ENCODE measurements at places on chromosomes 3 and 15.

DNA sequence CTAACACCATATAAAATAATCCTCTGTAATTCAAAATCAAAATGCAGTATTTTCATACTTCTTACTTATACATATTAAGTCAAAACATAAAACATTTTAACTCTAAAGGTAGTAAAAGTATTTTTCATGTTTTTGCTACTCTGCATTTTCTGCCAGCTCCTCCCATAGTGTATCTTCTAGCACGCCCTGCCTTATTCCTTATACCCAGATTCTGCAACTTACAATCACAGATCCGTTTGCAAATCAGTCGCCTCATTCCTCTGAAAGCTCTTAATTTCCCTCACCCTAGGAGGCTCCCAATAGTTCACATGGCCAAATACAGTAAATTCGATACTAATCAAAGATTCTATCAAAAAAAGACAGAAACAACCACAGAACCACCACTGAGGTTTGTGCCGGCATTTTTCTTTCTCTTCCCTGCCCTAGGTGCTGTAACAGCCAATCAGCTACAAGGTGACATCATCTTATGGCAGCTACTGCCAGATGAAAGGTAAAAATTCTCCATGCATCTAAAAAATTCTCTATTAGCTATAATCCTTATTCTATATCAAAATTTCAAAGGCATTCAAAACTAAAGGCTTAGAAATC is 72.9 kb downstream of the CLASP2 start:
- DNase-seq: no peak

- DNase-seq: no peak
Measured at GRCh38 chr3:150080058-150080730, 109.5 kb upstream of the PFN2 start.

GRCh38 chr3:160754855-160755747 is 930 bp upstream of the PPM1L start:
- peak; percentile 96 for DNase-seq

DNA sequence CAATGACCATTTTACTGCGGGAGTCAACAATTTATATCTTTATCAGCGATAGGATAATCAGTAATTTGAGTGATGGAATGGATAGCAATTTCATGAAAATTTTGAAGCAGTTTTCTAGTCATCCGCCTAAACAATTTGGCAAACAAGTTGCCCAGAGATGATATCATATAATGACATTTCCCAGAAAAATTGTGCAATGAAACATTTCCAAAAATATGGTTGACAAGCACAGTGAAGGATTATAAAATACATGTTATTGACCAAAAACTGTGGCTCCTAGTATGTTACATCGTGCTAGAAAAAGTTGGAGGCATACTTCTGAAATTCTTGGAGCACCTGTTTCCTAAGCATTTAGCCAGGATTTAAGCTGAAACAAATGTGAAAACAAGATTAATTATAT is 145.1 kb downstream of the GHSR start:
- no peak for DNase-seq

- DNase-seq: no peak
Measured at GRCh38 chr3:128439226-128439625, 27.5 kb downstream of the DNAJB8 start.

DNA sequence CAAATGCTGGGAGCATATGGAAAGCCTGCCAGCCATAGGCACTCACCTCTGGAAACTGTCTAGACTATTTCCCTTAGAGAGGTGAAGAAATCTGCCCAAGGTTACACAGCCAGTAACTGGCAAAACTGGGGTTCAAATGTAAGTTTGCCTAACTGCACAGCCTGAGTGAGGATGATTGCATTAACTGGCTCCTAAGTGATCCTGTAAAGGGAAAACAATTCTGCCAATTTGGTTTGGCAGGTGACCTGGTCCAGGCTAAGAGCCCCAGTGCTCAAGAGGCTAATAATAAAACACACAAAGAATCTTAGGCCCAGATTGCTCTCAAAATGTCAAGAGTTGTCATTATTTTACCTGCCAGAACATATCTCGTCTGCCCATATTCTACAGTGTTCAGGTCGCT is 43.9 kb upstream of the SPRED1 start:
- no peak for DNase-seq

DNA sequence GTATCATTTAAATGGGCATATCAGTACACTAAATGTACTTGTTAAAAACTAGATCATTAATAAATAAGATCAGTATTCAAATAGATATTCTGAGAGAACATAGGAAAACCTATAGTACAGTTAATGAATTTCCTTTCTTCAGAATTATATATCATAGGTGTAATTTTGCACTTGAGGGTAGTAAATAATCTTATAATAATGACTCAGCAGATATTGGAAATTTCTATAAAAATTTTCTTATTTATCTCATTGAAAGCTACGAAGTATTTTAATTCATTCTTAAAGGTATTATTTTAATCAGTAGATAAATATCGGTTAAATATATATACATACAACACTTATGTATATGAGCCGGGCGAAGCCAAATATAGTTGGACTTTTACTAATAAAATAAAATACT is 300.9 kb upstream of the SOX2 start:
- DNase-seq: no peak

All from osteocyte (in vitro differentiated cells).